Epithelial cell of esophagus (primary cell): ENCODE measurements at places on chromosomes 3 and 15.
A peak's percentile ranks its signal among the peaks of the same experiment; 100 is the strongest.

DNA sequence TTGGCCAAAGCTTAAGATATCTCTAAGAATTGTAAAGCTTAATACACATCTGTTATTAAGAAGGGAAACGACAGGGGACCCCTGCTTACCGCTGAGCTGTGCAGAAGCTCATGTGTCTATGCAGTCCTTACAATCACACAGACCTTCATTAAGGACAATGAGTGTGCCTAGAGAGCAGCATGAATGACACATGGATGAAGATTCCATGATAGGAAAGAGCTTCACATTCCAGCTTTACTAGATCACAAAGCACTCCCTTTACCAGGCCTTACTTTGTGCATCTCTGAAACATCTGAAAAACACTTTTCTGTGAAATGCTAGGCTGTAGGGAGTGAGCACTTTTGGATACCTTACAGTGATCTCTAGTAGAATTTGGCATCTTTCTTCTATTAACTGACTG lies 32.0 kb downstream of the RNF168 start:
- peak; percentile 15 for DNase-seq

DNA sequence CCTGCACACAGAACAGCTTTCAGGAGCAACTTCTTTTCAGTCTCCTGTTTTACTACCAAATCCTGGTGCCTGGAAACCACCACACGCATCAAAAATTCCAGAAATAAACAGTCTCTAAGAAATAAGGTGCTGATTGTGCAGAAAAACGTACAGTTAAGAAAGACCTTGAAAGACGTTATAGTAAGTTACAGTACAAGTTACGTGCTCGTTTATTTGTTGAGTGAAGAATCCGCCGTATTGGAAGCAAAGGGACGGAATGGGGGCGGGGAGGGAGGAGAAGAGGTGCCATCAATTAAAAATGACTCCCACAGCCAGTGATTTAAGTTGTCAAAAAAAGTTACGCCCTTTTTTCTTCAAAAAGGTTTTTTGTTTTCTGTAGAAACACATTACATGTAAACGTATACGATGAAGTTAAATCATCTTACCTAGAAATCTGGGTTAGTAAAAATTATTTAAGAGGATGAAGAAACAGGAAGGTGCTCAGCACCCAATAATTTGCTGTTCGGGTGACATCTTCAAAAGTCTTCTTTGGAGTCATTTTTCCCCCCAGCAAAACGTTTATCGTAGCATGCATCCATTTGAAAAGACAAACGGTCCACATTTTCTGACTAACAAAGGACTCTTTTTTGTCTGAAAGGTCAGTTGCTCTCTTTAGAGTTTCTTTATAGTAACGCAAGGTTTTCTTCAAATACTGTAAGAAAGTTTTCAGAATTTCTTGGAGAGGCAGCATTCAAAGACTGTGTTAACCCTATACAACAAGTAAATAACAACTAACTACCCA lies 782 bp upstream of the UACA start:
- DNase-seq, result peak; percentile 24

DNA sequence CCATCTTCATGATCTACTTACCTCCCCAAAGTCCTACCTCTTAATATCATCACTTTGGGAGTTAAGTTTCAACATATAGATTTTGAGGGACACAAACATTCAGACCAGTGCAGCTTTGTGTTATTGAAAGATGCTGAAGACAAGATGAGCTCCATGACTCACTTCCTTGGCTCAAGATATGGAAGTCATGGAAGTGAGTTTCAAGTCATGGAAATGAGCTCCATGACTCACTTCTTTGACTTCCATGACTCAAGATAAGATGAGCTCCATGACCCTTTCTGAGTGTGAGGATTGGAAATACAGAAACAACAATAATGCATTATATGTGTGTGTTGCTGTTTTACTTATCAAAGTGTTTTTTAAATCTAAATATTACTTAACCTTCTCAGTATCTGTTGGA lies 170.2 kb upstream of the TPRG1 start:
- DNase-seq, result peak; percentile 87

DNA sequence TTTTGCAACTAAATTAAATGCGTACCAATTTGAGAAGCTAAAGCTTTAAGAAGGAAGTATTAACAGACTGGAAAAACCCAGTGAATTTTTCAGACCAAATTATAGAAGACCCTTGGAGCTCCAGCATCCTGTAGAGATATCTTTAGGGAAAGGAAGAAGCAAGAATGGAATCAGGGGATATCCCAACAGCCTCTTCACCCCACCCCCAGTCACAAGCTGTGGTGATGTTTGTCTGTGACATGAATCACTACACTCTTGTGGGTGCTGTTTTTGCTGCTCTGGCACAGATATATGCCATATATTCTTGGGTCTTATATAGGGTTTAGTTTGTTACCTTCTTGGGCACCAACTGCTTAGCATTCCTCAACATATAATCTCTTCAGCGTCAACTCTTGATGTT lies 78.5 kb upstream of the BCL6 start:
- no peak for DNase-seq

DNA sequence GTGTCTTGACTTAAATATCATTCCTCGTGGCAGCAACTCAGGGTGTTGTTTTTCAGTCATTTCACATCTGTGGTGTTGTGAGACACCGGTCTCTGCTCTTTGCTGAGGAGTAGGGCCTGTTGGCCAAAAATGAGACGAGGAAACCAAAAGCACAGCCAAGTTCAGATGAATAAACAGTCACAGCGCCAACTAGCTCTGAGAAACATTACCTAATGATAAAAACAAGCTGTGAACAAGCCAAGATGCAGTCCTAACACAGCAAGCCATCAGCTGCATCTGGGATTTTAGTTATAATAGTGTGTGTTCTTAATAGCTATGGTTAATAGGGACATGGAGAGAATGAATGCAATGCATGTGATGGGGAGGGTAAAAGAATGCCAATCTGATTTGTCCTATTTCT lies 843.4 kb upstream of the DPPA4 start:
- no peak for DNase-seq

GRCh38 chr15:75058127-75058905 lies 34.9 kb downstream of the PPCDC start:
- peak; percentile 48 for DNase-seq

GRCh38 chr3:8871306-8871705 lies 92.0 kb downstream of the RAD18 start:
- no peak for DNase-seq

DNA sequence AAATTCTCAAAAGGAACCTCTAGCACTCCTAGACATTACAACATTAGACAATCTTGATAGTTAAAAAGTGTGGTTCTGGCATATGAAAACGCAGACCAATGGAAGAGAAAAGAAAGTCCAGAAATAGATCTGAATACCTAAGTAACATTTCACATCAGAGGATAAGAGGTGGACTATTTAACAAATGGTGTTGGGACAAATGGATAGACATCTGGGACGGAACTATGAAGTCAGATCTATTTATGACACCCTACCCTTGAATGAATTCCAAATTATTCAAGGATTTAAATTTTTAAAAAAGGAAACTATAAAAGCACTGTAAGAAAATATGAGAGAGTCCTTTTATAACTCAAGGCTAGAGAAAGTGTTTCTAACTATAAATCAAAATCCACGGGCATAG lies 111.3 kb downstream of the SCN11A start:
- no peak for DNase-seq

GRCh38 chr3:35969406-35969805 lies 330.1 kb downstream of the ARPP21 start:
- no peak for DNase-seq

- no peak for DNase-seq
Measured at GRCh38 chr3:53892286-53892637, 603 bp upstream of the SELENOK start.

DNA sequence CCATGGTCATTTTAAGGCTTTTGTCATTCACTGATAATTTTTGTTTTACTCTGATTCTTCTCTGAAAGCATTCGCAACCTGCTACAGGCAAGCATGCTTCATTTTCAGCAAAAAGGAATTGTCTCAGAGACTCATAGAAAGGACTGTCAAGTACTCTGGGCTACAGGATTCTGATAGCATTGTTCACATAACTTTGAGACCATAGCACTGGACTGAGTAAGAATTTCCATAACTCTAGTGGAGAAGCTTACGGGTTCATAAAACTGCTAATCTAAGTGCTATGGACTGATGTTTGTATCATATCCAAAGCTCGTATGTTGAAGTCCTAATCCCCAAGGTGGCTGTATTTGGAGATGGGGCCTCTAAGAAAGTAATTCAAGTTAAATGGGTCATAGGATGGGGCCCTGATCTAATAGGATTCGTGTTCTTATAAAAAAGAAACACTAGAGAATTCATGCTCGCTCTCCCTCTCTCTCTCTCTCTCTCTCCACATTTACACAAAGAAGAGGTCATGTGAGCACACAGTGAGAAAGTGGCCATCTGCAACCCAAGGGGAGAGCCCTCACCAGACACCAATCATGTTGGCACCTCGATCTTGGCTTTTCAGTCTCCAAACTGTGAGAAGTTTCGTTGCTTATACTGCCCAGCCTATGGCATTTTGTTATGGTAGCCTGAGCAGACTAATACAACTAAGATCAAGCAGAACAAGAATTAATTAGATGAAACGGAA lies 60.4 kb downstream of the CRYGS start:
- no peak for DNase-seq

GRCh38 chr15:66278056-66278455 lies 15.3 kb upstream of the DIS3L start:
- no peak for DNase-seq

DNA sequence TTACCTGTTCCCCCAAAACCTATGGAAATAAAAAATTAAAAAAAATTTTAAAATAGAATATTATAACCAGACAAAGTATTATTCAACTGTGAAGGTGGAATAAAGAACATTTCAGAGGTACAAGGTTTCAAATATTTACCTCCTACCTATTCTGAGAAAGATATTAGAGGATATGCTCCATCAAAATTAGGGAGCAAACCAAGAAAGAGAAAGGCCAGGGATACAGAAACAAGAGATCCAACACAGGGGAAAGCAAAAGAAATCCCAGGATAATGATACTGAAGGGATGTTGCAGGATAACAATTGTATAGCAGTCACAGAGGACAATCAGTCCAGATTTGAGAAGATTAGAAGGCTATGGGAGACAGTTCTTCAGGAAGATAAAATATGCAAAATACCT lies 22.4 kb downstream of the BCL2L10 start:
- DNase-seq, result no peak

- DNase-seq, result peak; percentile 19
Measured at GRCh38 chr3:41026394-41027177, 172.7 kb upstream of the CTNNB1 start.

- DNase-seq, result no peak
Measured at GRCh38 chr3:130576375-130577266, 59.6 kb downstream of the COL6A6 start.

DNA sequence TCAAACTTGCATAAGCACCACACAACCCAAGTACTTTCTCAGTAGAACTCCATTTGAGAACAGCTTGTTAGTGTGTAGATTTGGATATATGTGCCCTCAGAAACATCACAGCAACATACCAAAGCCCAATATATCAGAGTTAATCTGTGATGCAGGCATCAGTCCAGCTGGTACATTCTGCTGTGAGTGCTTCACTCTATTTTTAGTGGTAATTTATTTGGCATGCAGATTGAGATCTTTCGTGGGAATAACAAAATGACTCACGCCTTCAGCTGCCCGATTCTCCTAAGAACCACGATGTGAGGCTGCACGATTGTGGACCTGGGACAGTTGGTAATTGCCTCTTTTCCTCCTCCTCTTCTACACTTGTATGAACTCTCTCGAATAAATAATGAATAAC lies 730.7 kb downstream of the SQOR start:
- DNase-seq, result no peak

DNA sequence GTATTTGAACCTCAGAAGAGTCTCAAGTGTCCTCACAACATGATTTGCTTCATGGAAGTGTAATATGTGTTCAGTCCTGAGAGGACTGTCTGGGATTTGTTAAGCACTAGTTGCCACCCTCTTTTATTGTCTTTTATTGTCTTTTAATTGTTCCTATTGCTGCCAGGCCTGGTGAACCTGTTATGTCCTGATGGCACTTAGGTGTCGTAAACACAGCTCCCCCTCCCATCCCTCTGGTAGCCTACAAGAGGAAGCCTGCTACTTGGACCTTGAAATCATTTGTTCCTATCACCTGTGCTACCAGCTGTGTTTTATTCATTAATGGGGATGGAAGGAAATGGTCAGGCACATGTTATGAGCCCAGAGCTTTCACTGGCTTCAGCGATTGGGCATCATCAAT lies 19.3 kb downstream of the CCNB2 start:
- DNase-seq, result peak; percentile 18

GRCh38 chr3:186171521-186171920 lies 62.6 kb upstream of the ETV5 start:
- peak; percentile 46 for DNase-seq

DNA sequence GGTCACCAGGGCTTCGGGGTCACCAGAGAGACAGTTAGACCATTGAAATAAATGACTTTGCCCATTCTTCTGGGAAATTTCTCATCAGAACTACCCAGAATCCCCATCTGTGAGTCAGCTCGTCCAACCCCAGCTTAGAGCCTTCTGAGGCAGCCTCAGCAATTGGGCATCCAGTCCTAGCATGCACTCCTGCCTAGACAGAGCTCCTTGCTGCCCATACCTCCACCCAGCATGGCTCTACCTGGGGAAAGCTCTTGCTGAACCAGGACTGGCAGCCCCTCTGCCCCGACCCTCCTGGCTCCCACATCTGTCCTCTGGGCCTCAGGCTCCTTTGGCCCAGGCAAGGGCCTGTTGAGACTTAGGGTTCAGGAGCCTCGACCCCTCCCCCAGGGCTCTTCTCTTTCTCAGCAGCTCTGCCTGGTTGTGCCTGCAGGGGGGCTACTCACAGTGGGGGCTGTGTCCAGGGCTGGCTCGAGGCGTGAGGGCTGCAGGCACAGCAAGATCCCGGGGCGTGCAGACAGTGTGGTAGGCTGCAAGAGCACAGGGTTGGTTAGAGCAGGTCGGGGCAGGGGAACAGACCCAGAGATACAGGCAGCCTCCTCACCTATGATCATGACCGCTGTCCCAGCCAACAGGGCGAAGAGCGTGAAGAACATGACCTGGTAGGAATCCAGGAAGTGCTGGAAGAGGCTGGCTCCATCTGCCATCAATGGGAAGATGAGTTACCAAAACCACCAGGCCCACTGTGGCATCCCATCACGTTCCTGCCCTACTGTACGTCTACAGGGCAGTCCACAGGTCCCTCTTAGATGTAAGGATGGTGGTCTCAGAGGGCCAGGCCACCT lies 101.3 kb downstream of the NUP210 start:
- peak; percentile 14 for DNase-seq
